ENCODE measurements at places on chromosomes 3 and 15. TPM values are rescaled to one million over a fixed set of nuclear protein-coding genes. Genes with fewer than 3 reads are reported as not detected.

RTP3 gene
- not detected for total RNA-seq

ALS2CL gene
- total RNA-seq = 68.1 TPM

MANF gene
- total RNA-seq = 91.1 TPM

GPX1 gene
- total RNA-seq = 148 TPM

SMCO1 gene
- not detected for total RNA-seq

PLA1A gene
- 1.5 TPM for total RNA-seq

MESP2 gene
- 4.7 TPM for total RNA-seq

AADACL2 gene
- not detected for total RNA-seq

PLOD2 gene
- 113 TPM for total RNA-seq

PATL2 gene
- 3.9 TPM for total RNA-seq

PGBD4 gene
- total RNA-seq = 1.4 TPM

P2RY14 gene
- total RNA-seq = 4.4 TPM

DNA sequence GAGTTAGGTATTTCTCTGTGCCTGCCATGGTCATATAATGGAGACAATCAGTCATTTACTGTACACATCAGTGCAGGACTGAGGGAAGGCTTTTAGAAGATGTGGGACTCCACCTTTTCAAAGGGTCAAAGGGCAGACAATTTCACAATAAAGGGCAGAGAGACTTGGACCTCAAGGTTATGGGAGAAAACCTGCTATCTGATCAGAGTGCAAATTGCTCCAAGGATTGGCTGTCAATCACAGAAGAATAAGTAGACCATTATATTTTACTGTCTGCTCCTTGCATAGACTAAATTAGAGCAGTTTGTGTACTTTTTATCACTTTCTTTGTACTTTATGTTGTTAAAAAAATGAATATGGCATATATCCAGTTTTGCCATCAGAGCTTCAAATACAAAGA lies 314.9 kb upstream of the ATP11B start:
- DNase-seq = no peak

DNA sequence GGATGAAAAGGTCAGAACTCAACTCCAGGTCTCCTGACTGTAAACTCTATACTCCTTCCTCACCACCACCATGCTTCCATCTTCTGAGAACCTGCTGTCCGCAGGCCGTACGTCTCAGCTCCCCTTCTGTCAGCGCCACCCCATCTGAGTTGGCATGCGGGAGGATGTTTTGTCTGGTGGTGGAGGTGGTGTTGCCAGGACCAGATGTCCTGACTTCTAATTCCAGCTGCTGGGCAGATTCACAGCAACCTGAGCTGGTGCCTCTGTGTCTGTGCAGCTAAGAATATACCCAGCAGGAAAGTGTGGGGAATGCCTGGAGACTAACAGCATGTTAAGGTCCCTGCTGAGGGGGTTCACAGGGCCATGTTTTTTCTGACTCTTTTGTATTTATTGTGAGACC lies 23.2 kb downstream of the PLA1A start:
- no peak for DNase-seq

GRCh38 chr3:111521891-111522290 lies 20.1 kb upstream of the CD96 start:
- DNase-seq = no peak

- no peak for DNase-seq
Observed at GRCh38 chr3:56782215-56782614, 19.5 kb downstream of the ARHGEF3 start.

GRCh38 chr15:40347559-40348473 lies 3.0 kb upstream of the PHGR1 start:
- peak; percentile 88 for DNase-seq

DNA sequence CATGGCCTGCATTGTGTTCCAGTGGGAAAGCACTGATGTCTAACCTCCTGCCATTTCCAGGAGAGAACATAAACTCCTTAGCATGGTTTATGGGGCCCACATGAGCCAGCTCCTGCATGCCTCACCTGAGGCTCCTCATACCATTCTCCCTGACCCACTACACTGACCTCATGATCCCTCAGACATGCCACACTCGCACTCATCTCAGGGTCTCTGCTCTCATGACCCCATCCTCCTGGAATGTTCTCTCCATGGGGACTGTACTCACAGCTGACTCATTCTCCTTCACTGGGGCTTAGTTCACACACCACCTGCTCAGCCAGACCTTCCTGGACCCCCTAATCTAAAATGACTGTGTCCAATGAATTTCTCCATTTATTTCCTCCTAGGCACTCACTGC lies 4.0 kb upstream of the LMCD1 start:
- no peak for DNase-seq

- no peak for DNase-seq
Observed at GRCh38 chr15:52735231-52736089, 54.7 kb downstream of the ONECUT1 start.

GRCh38 chr3:187678726-187679268 lies 8.6 kb upstream of the SST start:
- DNase-seq = no peak

GRCh38 chr3:71251156-71251775 lies 332.3 kb downstream of the FOXP1 start:
- DNase-seq = no peak

GRCh38 chr15:40454904-40455391 lies 14.2 kb downstream of the BAHD1 start:
- no peak for DNase-seq

DNA sequence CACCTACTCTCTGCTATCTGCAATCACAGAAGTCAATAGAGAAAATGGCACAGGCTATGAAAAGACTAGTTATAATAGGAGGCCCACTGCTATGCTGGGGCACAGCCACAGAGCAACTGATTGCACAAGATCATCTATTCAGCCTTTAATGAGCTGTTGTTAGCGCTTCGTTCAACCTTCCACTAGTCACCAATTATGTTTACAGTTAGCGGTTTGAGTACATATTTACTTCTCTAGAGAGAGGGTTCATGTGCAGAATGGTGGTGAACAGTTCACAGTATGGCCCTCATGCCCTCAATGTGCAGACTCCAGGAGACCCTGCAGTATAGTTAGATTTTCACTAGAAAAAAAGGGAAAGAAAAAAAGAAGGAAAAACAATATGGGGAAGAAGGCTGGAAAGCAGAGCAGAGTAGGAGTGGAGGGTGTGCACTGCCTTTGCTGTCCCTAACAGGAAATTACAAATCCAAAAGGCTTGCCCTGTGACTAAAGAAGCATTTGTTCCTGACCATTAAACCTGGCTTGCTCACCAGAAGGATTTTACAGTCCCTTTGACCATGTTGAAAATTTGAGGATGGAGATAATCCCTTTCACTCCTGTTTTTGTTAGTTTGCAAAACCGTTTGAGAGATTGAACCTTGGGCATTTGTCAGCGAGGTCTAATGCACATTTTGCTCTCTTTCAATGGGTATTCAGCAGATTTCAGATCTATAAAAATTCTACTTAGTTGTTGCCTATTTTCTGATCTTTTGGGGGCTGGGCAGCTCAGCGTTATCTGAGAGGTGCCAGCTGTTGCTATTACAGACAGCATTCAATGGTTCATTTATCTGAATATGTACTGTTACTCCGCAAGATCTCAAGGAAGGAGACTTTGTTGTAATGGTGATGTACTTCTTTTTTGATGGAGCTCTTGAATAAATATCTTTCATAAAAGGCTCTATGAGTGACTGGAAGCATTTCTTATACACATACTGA lies 296.1 kb downstream of the LSAMP start:
- no peak for DNase-seq

- no peak for DNase-seq
Observed at GRCh38 chr3:57604971-57605370, 7.8 kb upstream of the ARF4 start.

DNA sequence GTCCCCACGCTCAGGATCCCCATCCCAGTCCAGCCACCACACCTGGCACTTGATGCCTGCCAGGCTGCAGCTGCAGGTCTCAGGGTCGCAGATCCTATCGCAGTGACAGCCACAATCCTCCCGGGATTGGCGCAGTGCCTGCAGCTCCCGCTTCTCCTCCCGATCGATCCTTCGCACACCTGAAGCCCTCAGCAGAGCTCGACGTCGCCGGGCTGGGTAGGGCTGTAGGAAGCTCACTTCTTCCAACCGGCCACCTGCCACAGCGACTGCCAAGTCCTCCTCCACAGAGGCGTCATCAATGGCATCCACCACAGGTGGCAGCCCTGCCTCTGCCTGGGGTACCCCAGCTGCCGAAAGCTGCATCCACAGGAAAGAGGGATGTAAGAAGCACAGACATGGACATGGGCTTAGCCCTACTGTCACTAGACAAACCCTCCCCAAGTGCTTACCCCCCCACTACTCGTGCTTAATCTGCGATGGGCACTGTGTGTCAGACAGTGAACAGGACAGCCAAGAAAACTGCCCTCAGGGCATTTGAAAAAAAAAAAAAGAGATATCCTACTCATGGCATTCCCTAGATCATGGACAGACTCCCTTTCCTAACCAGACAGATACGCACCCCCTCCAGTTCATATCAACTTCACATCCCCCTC lies 9.2 kb downstream of the CSRNP1 start:
- DNase-seq = no peak

DNA sequence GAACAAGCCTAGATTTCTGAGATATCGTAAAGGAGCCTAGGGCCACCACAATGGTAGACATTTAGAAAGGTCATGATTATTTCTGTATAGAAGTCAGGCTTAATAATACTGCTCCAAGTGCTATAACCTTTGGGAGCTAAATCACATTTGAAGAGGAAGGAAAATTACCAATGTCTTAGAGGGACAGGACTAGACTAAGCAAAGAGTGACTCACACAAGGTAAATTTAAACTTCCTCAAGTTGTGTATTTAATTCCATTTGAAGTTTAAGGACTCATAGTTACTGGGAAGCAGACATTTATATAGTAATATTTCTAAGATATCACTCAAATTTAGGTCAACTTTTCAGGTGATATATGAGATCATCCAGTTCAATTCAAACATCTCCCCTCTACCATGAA lies 227.6 kb upstream of the MME start:
- no peak for DNase-seq

DNA sequence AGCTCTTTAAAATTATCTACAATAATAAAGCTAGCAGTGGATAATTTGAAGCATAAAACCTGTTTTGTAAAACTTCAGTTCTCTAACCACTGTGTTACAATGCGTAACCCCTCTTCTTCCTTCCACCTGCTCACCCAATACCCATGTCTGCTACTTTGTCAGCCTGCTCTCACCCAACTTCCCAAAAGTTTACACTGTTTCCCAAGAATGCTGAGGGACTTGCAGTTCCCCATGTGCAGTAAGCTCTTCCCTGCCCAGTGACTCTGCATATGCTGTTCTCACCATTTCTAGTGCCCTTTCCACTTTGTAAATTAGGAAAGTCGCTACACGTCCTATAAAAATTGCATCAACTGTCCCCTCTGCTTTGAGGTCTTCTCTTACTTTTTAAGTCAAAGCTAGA lies 315.9 kb upstream of the SEMA6D start:
- DNase-seq = no peak

GRCh38 chr3:56115698-56116097 lies 352.6 kb downstream of the ERC2 start:
- DNase-seq = no peak

DNA sequence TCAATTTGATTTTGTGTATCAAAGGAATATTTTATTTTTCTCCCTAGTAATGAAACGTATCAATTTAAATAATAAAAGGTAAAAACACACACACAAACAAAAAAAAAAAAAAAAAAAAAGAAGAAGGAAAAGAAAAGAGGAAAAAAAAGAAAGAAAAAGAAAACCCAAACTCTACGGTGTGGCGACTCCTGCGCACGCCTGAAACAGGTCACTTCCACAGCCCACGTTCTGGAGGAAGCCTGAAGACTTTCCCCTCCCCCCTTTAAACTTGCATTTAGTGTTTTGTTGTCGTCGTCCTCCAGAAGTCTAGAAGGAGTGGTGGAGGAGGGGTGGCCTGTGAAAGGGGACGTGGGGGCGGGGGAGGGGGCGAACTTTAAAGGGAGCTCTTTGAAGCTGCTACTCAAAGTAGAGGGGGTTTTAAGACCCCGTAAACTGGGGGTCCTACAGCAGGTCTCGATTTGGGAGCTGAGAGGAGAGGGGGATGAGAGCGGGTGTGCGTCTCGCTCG lies 2.3 kb upstream of the TLE3 start:
- DNase-seq = no peak

DNA sequence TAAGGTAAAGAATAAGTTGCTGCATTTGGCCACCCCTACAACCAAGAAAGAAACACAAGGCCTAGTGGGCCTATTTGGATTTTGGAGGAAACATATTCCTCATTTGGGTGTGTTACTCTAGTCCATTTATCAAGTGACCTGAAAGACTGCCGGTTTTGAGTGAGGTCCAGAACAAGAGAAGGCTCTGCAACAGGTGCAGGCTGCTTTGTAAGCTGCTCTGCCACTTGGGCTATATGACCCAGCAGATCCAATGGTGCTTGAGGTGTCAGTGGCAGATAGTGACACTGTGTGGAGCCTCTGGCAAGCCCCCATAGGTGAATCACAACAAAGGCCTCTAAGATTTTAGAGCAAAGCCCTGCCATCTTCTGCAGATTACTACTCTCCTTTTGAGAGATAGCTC lies 491.3 kb downstream of the TAFA4 start:
- no peak for DNase-seq

- no peak for DNase-seq
Observed at GRCh38 chr15:48570822-48571221, 74.7 kb downstream of the FBN1 start.

- DNase-seq = no peak
Observed at GRCh38 chr3:146020969-146021368, 140.0 kb downstream of the PLOD2 start.

DNA sequence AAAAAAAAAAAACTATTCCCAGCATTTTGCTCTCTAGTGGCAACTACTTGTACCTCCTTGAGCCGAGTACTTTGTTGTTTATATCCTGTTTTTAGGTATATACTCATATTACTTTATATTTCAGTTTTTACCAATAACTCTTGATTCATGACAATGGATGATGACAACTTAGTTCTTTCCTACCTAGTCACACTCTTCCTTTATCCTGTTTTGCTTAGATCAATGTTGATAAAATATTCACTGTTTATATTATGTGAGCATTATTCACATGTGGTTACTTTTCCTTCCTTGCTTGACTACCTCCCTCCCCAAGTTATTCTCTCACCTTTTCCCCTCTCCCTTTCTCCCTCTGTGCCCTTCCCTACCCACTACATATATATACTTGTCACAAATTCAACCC lies 53.7 kb downstream of the NKIRAS1 start:
- no peak for DNase-seq

DNA sequence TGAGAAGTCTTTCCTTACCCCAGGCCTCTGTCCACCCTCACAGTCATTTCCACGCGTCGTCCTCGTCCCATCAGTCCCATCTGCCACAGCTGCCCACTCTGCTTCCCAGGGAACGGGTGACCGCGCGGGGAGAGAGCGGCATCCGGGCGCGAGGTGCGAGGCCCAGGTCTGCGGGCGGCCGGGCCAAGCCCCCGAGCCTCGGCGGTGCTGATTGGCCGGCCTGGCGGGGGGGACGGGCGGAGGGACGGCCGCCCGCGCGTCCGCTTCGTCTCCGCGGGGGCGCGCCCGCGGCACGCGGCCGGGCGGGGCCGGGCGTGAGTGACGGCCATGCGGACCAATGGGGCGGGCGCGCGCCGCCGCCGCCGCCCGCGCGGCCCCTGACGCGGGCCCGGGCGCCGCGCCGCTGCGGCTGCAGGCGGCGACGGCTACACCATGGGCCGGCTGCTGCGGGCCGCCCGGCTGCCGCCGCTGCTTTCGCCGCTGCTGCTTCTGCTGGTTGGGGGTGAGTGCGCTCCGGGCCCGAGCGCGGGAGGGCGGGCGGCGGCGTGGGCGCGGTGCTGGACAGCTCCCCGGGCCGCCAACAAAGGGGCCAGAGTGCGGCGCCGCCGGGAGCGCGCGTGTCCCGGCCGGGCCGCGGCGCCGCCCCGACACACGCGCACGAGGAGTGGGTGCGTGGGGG lies at the start of gene PODXL2:
Gene PODXL2 (plus strand): TSS at position 398 of the 679 bp plus-strand sequence. CDS start 35 bp downstream, at position 433.
- DNase-seq = peak; percentile 50

GRCh38 chr3:52090131-52090932 lies 34.0 kb upstream of the DUSP7 start:
- DNase-seq = peak; percentile 11

Measured in mucosa of descending colon (tissue), 3 donors.